NCI-H2081 (cell line): ENCODE measurements at places on chromosomes 1 and 21.

DNA sequence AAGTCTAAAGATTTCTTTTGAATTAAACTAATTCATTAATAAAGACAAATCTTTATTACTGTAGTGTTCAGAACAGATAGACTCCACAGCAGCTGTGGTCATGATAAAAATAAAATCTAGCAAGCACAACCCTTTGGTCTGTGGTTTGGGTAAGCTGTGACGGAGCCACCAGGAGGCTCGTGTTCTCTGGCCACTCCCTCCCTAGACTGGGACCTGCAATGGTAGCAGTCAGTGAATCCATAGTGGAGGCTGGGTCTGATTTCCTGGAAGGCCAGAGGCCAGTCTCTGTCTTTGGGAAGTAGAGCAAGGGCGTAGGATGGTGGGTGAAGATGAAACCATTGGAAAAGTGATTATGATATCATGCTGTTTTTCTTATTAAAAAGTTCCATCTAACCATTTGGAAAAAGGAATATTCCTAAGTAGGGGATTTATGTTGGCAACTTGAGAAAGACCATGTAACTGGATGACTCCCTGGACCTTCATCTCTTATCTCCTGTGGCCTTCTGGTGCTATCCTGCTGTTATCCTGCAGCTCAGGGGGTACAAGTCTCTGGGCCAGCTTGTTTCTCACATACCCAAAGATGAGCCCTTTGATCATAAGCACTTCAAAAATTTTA, 39.0 kb downstream of the TENT5C start:
- DNase-seq = no peak

GRCh38 chr1:924656-925560, 1.2 kb downstream of the SAMD11 start:
- DNase-seq = no peak

- DNase-seq = no peak
Measured at GRCh38 chr1:212212906-212213305, 72.3 kb upstream of the PPP2R5A start.

GRCh38 chr1:23779826-23780371, 1.7 kb downstream of the PITHD1 start:
- no peak for DNase-seq

DNA sequence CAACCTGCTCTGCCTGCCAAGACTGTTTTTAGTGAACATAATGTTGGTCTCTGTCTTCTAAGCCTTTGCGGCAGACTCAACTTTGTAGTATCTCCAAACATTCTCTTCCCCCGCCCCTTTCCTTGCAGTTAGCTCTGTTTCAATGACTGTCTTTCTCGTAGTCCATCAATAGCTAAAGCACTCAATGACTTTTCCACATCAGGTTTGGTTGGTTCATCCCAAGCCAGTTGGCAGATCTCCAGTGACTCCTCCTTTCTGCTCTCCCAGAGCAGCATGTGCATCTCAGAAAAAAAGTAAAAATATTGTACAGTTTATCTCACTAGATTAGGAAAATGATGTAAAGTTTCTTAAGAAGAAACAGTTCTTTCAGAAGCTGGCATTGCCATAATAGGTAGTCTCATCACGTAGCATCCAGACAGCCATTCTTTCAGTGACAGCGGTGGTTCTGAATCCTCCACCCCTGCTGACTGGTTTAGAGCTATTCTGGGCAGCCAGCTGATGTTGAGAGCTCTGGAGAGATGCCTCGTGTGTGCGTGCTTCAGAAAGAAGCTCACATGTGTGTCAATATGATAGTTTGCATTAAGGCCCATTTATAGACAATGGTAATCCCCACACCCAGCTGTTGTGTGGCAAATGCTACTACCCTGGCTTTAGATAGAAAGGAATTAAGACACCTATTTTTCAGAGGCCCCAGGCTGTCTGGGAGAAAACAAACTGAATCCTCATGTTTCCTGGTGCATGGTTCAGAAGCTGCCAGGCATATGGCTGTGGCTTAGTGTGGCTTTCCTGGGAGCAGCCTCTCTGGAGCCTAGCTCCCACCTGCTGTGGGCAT, 53.2 kb downstream of the CNN3 start:
- DNase-seq = peak; percentile 71

- DNase-seq = no peak
Measured at GRCh38 chr1:43764581-43764980, 57.2 kb downstream of the ST3GAL3 start.

DNA sequence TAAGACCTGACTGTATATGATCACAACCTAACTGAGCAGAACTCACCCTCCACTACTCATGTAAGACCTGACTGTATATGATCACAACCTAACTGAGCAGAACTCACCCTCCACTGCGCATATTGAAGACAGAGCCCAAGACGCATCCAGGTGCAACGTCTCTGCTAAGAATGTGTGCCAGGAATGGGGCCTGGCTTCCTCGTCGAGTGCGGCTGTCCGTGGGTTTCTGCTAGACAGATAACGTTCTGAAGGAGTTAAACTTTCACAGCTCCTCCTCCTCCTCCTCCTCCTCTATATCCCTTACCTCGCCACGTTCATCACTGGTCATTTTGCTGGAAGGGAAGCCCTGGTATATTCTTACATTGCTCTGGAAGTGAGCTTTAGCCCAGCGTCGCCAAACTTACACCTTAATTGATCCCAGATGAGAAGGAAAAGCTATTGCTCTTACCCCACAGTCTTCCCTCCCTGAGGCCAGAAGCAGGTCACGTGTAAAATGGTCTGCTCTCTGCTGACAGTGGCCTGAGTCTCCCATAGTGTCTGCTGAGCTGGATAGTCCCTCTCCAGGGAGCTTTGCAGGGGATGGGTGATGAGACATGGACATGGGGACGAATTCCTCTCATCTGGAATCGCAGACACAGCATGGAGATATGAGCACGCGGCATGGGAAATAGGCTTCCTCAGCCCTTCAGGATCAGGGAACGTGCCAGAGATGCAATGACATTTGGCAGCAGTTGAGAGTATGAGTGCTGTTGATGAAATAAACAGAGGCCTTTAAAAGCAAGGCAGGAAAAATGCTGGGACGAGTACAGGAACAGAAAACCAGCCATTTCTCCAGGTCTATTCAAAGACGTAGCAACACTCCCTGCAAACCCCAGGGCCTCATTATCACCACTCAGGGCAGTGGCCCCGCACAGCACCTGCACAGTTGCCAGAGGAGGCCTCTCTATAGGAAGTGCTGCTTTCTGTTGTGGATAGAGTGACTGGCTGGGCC, 528.1 kb downstream of the KIF26B start:
- DNase-seq = no peak

- peak; percentile 61 for DNase-seq
Measured at GRCh38 chr1:156676820-156677615, at the start of gene NES. TSS of gene NES (minus strand) at chr1:156677407. CDS start at chr1:156677264, 143 bp downstream.
